ENCODE measurements at places on chromosomes 7 and 10. TPM values are rescaled to one million over a fixed set of nuclear protein-coding genes. Genes with fewer than 3 reads are reported as not detected.

GRCh38 chr10:73169320-73169719 lies 1.4 kb downstream of the FAM149B1 start:
- no peak for DNase-seq
- peaks cover 29% of the 10 kb centered on the region for H3K4me1 ChIP-seq
- no peaks in the 10 kb centered on the region for H3K27me3 ChIP-seq
- no peak overlapping the region for H3K4me3 ChIP-seq
- H3K36me3 ChIP-seq, result peaks cover 8% of the 10 kb centered on the region

The OR6V1 gene
- not detected for total RNA-seq

The PRPS1L1 gene
- not detected for total RNA-seq

The NPSR1 gene
- total RNA-seq, result not detected

The FEZF1 gene
- total RNA-seq, result not detected

DNA sequence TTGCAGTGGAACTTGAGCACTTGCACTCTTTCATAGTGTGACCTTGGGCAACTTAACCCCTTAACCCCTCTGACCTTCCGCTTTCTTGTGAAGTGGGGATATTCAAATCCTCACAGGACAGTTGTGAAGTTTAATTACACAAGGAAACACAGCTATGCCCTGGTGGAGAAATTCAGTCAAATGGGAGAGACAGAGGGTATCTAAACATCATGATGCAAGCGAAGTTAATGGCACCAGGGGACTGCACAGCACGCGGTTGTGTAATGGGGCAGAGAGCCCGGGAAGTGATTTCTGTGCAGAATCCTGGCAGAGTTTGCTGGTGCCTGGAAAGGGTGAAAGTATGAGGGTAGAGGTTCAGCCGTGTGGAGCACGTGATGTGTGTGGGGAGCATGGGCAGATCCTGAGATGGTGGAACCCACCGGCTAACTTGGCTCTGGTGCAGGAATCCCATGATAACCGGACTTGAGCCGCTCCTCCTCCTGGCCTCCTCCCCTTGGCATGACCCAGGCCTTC lies 51.7 kb downstream of the SNX10 start:
- H3K27ac ChIP-seq, result no peak overlapping the region
- no peak for DNase-seq
- H3K4me1 ChIP-seq, result no peaks in the 10 kb centered on the region
- H3K27me3 ChIP-seq, result no peaks in the 10 kb centered on the region

GRCh38 chr7:35584990-35585389 lies 109.9 kb downstream of the HERPUD2 start:
- no peak overlapping the region for H3K4me3 ChIP-seq
- no peak for DNase-seq
- H3K27me3 ChIP-seq, result no peaks in the 10 kb centered on the region
- H3K36me3 ChIP-seq, result no peaks in the 10 kb centered on the region
- H3K27ac ChIP-seq, result no peak overlapping the region
- no peaks in the 10 kb centered on the region for H3K4me1 ChIP-seq

- no peak overlapping the region for H3K27ac ChIP-seq
- no peak overlapping the region for H3K4me3 ChIP-seq
- no peaks in the 10 kb centered on the region for H3K36me3 ChIP-seq
- no peak for DNase-seq
- no peaks in the 10 kb centered on the region for H3K27me3 ChIP-seq
Measured at GRCh38 chr10:70503776-70504175, 25.2 kb downstream of the PALD1 start.

DNA sequence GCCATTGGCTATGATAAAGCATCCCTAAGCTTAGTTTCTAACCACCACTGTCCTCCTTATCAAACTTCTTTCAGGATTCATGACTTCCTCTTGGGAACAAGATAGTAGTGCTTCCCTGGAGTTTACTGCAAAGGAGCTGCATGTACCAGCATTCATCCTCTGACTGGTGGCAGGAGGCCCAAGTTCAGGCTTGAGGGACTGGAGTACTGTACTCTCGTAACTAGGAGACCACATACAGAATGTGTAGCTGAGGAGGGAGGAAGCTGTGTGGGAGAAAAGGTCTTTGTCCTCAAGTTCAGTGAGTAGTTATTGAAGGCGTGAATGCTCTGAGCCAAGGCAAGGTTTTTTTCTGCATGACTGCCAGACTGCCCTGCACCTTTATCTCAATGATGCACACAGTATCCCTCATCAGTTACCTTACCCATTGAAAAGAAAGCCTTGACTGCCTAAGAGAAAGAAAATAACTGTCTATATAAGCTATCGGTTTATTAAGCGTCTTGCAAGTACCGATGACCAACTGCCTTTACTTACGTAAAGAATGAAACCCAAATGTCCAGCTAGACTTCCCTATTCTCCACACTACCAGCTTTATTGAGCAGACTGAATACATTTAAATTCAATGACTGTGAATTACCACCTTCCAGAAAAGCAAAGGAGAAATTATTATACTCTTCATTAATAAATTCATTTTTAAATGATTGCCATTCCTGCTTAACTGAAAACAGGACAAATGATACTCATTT lies 12.8 kb downstream of the SCRN1 start:
- no peak overlapping the region for H3K4me3 ChIP-seq
- H3K27ac ChIP-seq, result peak overlapping the region; percentile 26
- H3K36me3 ChIP-seq, result no peaks in the 10 kb centered on the region
- H3K27me3 ChIP-seq, result no peaks in the 10 kb centered on the region

GRCh38 chr7:115068220-115068619 lies 146.3 kb downstream of the MDFIC start:
- no peak overlapping the region for H3K4me3 ChIP-seq
- H3K36me3 ChIP-seq, result no peaks in the 10 kb centered on the region
- H3K27ac ChIP-seq, result no peak overlapping the region
- no peaks in the 10 kb centered on the region for H3K27me3 ChIP-seq

GRCh38 chr7:36264123-36264801 lies 111.2 kb downstream of the EEPD1 start:
- H3K27me3 ChIP-seq, result no peaks in the 10 kb centered on the region
- no peak overlapping the region for H3K27ac ChIP-seq
- no peak overlapping the region for H3K4me3 ChIP-seq
- no peaks in the 10 kb centered on the region for H3K36me3 ChIP-seq
- no peak for DNase-seq
- H3K4me1 ChIP-seq, result no peaks in the 10 kb centered on the region

GRCh38 chr7:92748495-92748894 lies 87.9 kb downstream of the CDK6 start:
- H3K4me1 ChIP-seq, result peaks cover 7% of the 10 kb centered on the region
- no peaks in the 10 kb centered on the region for H3K36me3 ChIP-seq
- DNase-seq, result no peak
- H3K27ac ChIP-seq, result no peak overlapping the region

GRCh38 chr10:119786117-119786769 lies 60.4 kb downstream of the INPP5F start:
- no peak overlapping the region for H3K4me3 ChIP-seq
- DNase-seq, result no peak
- no peaks in the 10 kb centered on the region for H3K36me3 ChIP-seq
- H3K27me3 ChIP-seq, result no peaks in the 10 kb centered on the region

DNA sequence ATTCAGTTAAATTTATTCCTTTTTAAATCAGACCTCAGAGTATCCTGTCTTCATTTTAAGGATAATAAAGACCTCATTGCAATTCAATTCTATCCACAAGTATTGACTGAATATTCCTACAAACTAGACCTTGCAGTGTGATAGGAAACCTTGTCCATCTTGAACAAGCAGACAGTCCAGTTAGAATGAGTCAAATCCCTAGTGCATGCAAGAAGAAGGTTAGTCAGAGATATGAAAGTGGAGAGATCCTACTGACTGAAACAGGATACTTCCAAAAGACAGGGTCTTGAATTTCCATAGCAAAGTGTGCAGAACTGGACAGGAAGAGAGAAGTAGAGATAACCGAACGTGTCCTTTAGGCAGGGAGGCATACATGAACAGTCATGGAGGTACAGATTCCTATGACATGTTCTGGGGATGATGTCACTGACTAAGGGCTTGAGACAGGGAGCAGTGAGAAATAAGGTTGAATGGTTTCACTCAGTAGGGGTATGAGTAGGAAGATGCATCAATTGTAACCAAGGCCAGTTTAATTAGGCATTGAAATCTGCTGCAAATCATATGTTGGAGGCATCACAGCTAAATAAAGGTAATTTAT lies 45.2 kb downstream of the PPP1R3A start:
- DNase-seq, result no peak
- no peak overlapping the region for H3K4me3 ChIP-seq
- no peaks in the 10 kb centered on the region for H3K4me1 ChIP-seq
- H3K27me3 ChIP-seq, result no peaks in the 10 kb centered on the region
- peaks cover 5% of the 10 kb centered on the region for H3K36me3 ChIP-seq

DNA sequence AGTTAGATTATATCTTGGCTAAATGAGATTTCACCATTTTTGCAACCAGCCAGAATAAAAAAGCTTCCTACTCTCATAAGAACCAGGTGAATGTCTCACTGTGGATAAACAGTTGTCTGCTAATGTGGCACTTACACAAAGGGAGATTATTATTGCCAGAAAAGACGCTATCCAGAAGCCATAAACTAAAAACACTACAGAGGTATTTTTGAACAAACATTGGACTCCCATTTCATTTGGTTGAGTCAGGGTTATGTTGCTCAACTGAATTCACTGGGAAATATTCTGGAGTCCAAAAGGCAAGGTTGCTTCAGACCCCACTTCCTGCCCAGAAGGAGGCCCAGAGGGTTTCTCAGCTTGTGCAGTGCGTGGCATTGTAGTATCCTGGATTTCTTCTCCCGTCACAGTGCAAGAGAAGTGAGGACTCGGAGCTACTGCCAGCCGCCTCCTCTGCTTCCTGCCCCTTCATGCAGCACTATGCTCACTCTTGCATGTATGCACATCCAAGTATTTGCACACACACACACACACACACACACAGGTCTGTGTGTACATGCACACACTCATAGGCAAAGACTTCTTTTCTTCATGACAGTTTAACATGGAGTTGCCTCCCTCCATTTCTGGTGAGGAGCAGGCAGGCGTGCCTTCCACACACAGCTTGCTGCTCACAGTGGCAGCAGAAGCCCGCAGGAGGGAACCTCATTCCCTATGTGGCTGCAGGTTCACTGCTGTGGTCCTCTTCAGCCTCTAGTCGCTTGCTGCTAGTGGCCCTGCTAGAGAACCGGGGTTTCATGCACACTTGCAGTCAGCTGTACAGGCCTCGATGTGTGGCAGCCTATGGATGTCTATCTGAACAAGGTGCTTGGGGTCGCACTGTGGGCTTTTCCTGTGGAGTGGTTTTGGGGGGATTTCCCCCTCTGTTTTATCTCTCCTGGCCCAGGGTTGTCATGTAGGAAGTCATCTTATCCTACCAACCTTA lies 10.1 kb downstream of the DENND10 start:
- H3K4me3 ChIP-seq, result no peak overlapping the region
- H3K4me1 ChIP-seq, result no peaks in the 10 kb centered on the region
- peaks cover 84% of the 10 kb centered on the region for H3K36me3 ChIP-seq
- no peak overlapping the region for H3K27ac ChIP-seq
- H3K27me3 ChIP-seq, result no peaks in the 10 kb centered on the region

- no peaks in the 10 kb centered on the region for H3K27me3 ChIP-seq
- H3K36me3 ChIP-seq, result no peaks in the 10 kb centered on the region
- no peak for DNase-seq
Measured at GRCh38 chr7:20083781-20084180, 133.4 kb downstream of the MACC1 start.

DNA sequence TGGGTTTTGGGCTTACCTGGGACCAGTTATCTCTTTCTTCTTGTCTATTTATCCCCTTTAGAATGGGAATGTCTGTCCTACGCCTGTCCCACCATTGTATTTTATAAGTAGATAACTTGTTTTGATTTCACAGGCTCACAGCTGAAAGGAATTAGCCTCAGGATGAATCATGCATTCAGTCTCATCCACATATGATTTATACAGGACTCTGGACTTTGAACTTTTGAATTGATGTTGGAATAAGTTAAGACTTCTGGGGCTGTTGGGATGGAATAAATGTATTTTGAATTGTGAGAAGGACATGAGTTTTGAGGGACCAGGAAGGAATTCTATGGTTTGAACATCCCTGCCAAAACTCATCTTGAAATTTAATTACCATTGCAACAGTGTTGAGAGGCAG lies 112.6 kb downstream of the AMPH start:
- no peak for DNase-seq
- no peaks in the 10 kb centered on the region for H3K4me1 ChIP-seq
- H3K27me3 ChIP-seq, result no peaks in the 10 kb centered on the region
- no peaks in the 10 kb centered on the region for H3K36me3 ChIP-seq
- H3K27ac ChIP-seq, result no peak overlapping the region

The HECW1 gene
- not detected for total RNA-seq

DNA sequence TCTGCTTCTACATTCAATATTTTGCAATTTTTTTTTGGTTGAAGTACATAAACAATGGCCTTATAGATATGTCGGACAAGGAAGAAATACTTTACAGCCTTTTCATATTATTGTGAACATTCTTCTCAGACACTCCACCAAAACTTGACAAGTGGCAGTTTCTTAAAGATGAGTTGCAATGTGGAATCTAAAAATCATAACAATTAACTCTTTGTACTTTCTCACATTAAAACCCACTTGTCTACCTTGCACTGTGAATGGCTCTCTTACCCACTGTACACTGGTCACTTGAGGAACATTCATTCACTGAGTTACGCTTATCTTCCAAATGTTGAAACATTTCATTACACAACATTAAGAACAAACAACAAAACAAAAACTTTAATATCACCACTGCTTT lies 44.2 kb downstream of the ARHGAP12 start:
- peaks cover 26% of the 10 kb centered on the region for H3K4me1 ChIP-seq
- H3K27me3 ChIP-seq, result no peaks in the 10 kb centered on the region
- no peak for DNase-seq
- H3K4me3 ChIP-seq, result no peak overlapping the region

DNA sequence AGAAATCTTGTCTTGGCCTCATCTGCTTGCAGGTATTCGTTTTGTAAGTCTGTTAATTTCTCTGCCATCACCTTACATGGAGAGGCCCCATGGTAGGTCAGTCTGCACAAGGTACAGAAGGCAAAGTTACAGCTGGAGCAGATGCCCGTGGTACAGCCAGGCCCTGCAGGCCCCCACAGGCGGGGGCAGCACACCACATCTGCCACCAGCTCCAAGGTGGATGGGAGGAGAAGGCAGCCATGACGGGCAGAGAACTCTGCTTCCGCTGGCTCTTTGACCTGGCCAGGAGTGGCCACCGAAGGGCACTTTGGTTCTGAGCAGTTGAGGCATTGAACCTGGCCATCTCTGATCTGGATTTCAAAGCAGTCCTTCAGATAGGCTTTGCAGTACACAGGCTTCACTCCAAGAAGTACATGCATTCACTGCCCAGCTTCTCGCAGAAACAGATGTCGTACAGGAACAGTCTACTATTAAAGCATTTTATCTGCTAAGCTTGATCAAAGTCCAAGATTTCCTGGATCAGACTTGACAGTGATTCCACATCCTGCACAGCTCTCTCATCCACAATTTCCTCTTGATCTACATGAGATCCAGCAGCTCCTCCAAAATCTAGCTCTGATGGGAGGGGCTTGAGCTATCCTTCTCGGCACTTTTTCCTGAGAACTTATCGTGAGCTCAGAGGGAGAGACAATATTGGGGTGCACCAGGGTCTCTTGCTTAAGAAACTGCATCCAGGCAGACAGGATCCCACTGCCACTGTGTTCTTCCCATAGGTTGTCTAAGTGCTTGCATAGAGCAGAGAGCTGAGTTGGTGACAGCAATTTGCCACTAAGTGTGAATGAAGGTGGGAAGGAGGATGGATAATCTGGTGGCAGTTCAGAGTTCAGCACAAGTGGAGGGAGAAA lies 120.7 kb downstream of the TRRAP start:
- no peak overlapping the region for H3K4me3 ChIP-seq
- H3K27me3 ChIP-seq, result no peaks in the 10 kb centered on the region
- DNase-seq, result peak; percentile 11
- peaks cover 93% of the 10 kb centered on the region for H3K36me3 ChIP-seq

The GIMAP6 gene
- 30.5 TPM for total RNA-seq

The PRKG1 gene
- 16.6 TPM for total RNA-seq

GRCh38 chr10:91788527-91788926 lies 9.7 kb upstream of the TNKS2 start:
- H3K4me3 ChIP-seq, result no peak overlapping the region
- no peaks in the 10 kb centered on the region for H3K4me1 ChIP-seq
- H3K27ac ChIP-seq, result no peak overlapping the region
- H3K36me3 ChIP-seq, result no peaks in the 10 kb centered on the region
- DNase-seq, result no peak
- H3K27me3 ChIP-seq, result no peaks in the 10 kb centered on the region

The SMKR1 gene
- 0.25 TPM for total RNA-seq
